Stimulated activated CD4-positive, alpha-beta T cell treated with anti-CD3 and anti-CD28 coated beads, Interleukin-1b, Interleukin-23, amount 100 ng/mL, for 1 hour (primary cell): ENCODE measurements at places on chromosomes 16 and 17.

- DNase-seq, result no peak
Observed at GRCh38 chr17:79057737-79058385, 16.8 kb upstream of the ENGASE start.

DNA sequence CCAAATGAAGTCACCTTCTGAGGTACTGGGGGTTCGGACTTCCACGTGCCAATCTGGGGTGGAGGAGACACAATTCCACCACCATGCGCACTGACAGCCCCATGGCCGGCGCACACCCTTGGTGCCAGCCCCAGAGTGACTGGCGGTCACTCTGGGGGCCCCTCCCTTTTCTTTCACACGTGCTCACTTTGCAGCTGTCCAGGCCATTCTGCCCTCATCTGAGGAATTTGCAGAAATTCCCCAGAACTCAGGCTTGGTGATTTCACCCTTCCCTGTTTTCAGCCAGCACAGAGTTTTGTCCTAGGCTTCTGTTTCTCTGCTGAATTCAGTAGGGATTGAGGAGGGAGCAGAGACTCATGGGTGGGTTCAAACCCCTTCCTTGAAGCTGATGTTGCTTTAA lies 54.8 kb downstream of the CDRT4 start:
- DNase-seq, result no peak

DNA sequence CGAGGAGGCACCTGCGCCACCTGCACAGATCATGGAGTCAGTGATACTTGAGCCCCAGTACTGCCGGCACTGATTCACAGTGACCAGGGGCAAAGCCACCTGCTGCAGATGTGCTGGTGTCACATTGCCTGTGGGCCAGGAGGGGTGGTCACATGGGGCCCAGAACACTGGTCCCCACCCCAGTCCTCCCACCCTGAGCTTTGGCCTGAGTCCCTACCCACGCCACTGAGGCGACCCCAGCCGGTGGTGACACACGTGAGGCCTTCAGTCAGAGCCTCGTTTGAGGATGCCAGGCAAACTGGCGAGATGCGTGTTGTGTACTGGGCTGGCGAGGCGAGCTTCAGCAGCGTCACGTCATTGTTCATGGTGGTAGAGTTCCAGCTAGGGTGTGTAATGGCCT lies 1.5 kb downstream of the CTRL start:
- DNase-seq, result no peak

- no peak for DNase-seq
Observed at GRCh38 chr17:79478051-79478461, 132.8 kb downstream of the RBFOX3 start.

- no peak for DNase-seq
Observed at GRCh38 chr16:59859676-59860402, 1125.7 kb upstream of the GOT2 start.

GRCh38 chr16:67959536-67960329 lies 8.7 kb downstream of the SLC12A4 start:
- no peak for DNase-seq

GRCh38 chr17:58501451-58501850 lies 13.0 kb downstream of the MTMR4 start:
- no peak for DNase-seq

GRCh38 chr16:89723279-89724250 lies 2.2 kb downstream of the ZNF276 start:
- peak; percentile 60 for DNase-seq

- no peak for DNase-seq
Observed at GRCh38 chr17:67132366-67132765, 88.0 kb downstream of the CACNG1 start.

DNA sequence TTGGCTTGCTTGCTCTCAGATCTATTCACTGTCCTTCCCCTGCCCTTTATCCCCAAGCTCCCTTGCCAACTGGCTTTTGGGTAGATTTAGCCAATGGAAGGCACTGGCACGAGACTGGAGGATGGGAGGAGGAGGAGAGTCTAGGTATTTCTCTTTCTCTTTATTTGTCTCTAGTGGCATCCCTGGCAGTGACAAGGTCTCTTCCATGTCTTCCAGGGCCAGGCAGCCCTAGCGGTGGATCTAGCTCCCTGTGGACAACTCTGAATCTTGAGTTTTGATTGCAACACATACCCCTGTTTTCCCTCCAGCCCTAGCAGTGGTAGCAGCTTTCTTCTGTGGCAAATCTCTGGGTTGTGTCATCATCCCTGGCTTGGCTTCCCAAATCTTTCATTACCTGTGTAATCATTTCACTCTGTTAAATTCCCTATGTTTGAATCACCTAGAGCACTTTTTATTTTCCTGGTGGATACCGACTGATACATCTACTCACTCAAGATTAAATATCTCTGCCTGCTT lies 171.1 kb upstream of the IRX6 start:
- no peak for DNase-seq

DNA sequence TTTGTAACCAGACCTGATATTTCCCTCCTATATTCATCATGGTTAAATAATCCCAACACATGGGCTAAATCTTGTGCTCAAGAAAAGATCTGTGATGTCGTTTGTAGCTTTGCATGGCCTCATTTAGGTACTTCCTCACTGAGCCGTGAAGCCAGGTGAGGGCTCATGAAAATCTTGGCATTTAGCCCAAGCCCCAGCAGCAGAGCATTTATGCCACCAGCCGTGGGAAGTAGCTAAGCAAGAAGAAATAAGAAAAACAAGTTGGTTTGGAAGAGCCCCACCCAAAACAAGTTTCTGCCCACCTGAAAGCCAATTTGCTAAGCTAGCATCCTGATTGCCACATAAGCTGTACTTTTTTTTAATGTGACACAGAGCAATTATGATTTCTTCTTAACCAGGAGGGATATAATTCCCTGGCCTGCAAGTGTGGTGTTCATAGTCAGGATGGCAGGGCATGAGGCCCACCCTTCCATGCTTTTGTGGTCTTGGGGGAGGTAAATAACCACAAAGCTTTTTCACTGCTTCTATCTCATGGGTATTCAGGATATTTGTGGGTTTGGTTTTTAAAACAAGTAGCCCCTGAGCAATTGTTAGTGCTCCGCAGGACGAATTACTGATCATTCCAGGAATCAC lies 10.5 kb downstream of the TMIGD1 start:
- DNase-seq, result peak; percentile 11

GRCh38 chr16:52976539-52977167 lies 76.0 kb downstream of the CHD9NB start:
- no peak for DNase-seq

DNA sequence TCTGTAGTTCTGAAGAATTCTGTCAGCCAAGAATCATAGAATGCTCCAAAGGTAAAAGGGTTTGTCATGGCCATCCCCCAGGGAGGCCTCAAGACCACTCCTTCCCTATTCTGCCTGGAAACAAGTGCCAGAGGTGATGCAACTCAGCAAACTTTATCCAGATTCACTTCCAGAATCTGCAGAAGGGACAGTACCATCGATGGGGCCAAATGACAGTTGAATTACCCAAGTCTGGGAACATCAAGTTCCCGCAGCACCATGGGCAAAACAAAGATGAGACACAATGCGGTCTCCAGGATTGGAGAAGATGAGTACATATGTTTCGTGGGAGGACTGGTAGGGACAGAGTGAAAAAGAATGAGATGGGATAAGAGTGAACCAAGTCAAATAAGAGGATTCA lies 13.7 kb upstream of the TAT start:
- no peak for DNase-seq

GRCh38 chr16:78852081-78852635 lies 748.4 kb downstream of the MAF start:
- DNase-seq, result no peak

DNA sequence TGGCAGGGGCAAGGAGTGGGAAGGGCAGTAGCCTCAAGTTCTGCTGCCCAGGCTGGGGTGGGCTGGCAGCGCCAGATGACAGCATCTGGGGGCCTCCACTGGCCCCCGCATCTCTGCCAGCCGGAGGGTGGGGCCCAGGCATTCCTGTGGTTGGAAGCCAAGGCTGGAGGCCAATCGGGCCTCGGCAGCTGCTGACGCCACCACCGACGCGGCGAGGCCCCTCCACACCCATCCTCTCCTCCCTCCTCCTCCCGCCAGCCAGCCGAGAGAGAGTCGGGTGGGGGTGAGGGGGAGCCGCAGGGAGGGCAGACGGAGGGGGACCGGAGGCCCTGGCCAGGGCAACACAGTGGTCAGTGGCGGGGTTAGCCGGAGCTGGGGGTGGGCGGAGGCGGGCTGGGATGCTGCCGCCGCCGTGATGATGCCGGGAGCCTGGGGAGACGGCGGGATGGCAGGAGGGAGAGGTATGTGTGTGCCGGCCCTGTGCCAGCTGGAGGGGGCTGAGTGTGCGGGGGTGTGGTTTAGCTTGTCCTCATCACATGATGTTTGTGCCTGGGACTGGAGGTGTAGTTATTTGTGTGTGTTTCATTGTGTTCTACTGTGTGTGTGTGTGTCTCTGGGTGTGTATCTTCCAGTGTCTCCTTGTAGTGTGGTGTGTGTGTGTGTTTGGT lies 36.6 kb downstream of the ARHGAP23 start:
- DNase-seq, result no peak

DNA sequence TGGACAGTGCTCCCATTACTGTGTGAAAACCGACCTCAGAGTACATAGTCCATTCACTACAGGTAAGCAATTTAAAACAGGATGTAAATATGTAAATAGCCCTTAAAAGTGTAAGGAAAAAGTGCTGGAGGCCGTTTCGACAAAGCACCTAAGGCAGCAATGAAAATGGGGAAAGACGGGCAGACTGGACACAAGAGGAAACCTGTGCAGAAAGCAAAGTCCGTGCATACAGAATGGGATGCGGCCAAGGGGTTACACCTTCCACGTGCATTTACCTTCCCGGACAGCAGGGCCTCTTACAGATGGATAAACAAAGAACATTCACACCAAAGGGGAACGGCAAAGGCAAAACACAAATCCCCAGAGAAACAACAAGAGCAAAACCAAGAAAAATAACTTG lies 32.0 kb downstream of the LMF1 start:
- DNase-seq, result no peak

DNA sequence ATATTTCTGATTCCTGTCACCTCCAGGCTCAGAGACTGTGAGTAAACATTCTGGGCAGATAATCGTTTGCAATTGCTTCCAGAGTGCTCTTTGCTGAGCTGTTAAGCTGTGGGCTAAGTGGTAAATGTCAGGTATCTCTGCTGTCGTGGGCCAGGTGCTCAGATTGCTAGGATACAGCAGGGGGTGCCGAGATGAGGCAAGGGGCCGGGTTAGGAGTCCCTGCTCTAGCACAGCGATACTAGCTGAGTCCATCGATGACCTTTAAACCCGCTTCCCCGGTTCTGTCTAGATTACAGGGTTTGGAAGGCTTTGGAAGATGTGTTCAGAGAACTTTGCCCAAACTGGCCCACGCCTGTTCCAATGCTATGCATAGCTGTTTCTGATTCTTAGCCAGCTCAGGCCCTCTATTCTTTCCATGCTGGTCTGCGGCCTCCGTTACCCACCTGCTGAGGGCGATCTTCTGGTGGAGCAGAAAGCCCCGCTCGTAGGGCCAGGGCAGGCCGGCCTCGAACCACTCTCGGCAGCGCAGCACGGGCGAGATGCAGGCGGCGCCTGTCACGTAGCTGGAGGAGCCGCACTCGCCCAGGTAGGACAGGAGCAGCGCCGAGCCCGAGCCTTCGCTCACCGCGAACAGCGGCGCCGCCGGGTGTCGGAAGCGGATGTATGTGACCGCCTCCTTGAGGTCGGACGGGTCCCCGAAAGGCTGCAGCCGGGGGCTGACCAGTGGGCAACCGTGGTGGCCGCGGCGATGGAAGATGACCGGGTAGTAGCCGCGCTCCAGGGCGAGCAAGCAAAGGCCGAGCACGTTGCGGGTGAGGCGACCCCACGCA lies 979 bp downstream of the ABHD15 start:
- no peak for DNase-seq

DNA sequence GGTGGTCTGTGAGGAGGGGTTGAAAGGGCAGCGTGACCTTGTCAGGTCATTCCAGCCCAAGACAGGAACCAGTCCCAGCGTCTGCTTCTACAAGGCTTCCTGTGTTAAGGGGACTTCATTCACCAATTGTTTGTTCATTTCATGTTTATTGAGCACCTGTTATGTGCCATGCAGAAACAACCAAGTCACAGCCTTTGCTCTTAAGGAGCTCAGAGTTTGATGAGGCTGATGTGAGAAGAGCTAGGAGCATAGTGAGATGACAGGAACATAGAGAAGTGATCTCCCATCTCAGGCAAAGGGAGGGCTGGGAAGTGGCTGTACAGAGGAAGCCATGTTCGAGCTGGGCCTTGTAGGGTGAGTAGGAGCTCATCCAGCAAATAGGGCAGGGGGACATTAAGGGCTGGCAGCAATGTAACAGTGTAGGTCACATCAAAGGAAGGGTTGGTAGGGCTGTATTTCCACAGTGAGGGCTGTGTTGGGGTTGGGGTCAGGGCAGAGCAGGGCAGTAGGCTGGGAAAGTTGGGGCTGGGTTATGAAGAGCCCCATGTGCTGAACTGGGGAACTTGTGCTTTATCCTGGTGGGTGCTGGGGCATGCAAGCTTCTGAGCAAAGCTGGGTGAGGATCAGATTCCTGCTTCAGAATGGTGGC lies 79.8 kb downstream of the ARHGAP23 start:
- DNase-seq, result no peak

DNA sequence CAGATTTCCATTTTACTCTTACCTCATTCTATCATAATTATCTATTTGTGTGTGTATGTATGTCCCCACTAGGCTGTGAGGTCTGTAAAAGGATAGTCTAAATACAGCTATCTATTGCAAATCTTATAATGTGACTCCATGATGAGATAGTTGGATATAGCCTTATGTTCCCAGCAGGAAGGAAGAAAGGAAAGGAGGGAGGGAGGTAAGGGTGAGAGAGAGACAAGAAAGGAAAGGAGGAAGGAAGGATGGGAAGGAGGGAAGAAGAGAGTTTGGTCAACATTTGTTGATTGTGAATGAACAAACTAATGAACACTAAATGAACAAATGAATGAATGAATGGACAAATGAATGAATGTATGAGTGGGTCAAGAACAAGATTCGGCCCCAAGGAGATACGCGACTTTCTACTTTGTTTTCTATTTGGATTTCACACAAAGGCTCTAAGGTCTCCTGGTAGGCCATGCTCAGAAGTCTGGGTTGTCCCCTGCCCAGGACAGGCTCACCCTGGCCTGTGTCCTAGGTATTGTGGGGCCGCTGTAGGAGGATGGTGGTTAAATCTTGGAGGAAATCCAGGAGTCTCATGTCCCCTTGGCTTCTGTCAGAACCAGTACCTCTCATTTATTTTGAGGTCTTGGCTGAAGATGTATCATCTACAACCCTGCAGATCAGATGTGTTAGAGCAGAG lies 195.2 kb downstream of the WWOX start:
- no peak for DNase-seq
